T follicular helper cell (primary cell): ENCODE measurements at places on chromosomes 3 and 15.

DNA sequence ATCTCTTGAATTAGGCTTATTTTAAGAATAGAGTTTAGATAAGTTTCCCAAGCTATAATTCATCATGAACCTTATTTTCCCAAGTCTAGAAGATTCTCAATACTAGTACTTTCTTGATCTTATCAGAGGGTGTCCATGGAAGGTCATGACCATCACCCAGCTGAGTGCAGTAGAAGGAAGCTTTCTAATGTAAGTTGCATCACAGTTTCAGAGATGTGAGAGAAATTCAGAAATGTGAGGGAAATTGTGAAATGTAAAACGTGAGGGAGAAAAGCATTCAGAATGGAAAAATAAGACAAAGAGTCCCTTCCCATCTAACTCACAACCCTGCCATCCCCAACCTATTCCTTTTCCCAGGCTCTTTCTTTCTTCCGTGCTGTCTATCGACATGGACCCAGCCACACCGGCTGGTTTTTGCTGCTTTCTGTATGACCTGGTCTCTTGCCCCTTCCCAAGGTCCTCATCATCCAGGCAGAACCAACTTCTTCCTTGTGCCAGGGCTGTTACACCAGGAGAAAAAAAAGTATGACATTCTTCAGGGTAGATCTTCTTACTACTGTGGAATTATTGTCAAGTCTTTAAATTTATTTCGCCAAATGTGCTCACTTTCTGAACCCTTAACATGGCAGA lies 6.7 kb downstream of the CAPN3 start:
- no peak for DNase-seq

DNA sequence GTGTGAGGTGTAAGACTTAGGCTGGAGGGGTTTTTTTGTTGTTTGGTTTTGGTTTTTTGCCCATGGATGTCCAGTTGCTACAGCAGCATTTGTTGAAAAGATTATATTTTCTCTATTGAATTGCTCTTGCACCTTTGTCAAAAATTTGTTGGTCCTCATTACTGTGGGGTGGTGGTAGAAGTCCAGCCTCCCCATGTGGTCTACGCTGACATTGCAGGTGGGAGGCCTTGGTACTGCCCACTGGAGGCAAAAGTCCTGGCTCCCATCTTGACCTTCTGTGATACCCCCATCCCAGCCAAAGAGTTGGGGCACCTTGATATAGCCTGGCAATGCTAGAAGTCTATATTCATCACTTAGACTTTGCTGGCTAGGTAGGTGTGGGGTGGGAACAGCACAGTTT lies 5.4 kb upstream of the RAB6B start:
- DNase-seq: no peak

- no peak for DNase-seq
Observed at GRCh38 chr3:139836698-139837464, 98.1 kb upstream of the CLSTN2 start.

- no peak for DNase-seq
Observed at GRCh38 chr3:133230195-133230594, 169.7 kb upstream of the BFSP2 start.

- DNase-seq: no peak
Observed at GRCh38 chr3:52119826-52120225, 34.4 kb downstream of the POC1A start.

DNA sequence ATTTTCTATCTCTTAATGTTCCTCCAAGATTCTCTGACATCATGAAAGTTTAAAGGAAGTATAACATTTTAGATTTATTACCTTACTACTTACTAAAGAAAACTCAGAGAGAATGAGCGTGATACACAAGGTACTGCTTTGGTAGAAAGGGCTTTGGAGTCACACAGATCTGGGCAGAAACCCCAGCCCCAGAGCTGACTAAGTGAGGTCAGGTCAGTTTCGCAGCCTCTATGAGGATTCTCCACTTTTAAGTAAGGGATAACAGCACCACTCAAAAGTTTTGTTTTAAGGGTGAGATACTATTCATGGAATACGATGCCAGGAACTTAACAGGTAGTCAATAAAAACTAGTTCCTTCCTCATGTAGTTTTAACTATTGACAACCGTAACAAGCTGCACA lies 76.1 kb downstream of the CLDN11 start:
- no peak for DNase-seq
